ENCODE measurements at places on chromosomes 7 and 10. TPM values are rescaled to one million over a fixed set of nuclear protein-coding genes. Genes with fewer than 3 reads are reported as not detected.

GRCh38 chr7:83850941-83851340 lies 202.0 kb upstream of the SEMA3E start:
- DNase-seq: no peak

The TMEM225B gene
- total RNA-seq: not detected

GRCh38 chr10:129193148-129193547 lies 273.9 kb upstream of the MGMT start:
- DNase-seq: peak; percentile 84

DNA sequence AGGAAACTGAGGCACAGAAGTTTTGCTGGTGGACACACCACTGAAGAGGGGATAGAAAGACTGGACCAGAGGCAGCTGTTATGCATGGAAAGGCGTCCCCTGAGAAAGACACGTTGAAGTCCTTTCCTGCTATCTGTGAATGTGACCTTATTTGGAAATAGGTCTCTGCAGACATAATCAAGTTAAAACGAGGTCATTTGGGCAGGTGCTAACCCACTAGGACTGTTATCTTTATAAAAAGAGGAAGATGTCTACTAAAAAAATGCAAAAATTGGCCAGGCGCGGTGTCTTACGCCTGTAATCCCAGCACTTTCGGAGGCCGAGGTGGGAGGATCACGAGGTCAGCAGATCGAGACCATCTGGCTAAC lies 31.6 kb downstream of the ELMO1 start:
- no peak for DNase-seq

DNA sequence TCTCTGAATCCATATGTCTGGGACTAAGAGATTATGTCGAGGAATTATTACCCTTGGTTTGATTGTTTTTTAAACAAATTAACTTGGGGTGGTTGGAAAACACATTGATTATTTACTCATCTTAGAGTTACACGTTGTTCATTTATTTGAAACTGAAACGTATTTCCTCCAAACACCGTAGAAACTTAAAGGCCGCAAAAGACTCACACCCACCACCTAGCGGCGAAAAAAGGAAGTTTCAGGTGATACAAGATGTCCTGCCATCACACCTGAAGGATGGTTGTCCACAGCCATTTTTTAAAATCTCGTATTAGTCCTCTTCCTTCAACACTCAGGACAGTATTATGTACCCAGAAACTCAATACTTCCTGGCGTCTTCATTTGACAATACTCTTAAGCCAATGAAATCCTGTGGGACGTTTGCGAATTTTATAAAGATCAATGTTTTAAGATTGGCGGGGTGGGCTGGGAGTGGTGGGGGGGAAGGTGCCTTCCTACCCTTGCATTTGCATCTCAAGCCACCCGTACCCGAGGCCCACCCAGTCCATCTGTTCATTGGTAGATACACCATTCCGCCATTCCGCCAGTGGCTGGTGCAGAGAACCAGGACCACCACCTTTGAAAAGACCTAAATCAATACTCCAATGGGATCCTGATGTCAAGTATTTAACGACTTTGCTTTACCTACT lies 1.4 kb upstream of the LCOR start:
- DNase-seq: peak; percentile 58

The SOSTDC1 gene
- not detected for total RNA-seq

- no peak for DNase-seq
Measured at GRCh38 chr10:69045441-69046300, 42.2 kb upstream of the SRGN start.

GRCh38 chr7:34523226-34523918 lies 134.6 kb upstream of the NPSR1 start:
- peak; percentile 29 for DNase-seq

GRCh38 chr10:124183617-124184016 lies 90.2 kb upstream of the CHST15 start:
- DNase-seq: no peak

GRCh38 chr10:36003688-36004087 lies 361.6 kb upstream of the FZD8 start:
- DNase-seq: no peak

- no peak for DNase-seq
Measured at GRCh38 chr7:437329-438251, 82.1 kb downstream of the PDGFA start.

DNA sequence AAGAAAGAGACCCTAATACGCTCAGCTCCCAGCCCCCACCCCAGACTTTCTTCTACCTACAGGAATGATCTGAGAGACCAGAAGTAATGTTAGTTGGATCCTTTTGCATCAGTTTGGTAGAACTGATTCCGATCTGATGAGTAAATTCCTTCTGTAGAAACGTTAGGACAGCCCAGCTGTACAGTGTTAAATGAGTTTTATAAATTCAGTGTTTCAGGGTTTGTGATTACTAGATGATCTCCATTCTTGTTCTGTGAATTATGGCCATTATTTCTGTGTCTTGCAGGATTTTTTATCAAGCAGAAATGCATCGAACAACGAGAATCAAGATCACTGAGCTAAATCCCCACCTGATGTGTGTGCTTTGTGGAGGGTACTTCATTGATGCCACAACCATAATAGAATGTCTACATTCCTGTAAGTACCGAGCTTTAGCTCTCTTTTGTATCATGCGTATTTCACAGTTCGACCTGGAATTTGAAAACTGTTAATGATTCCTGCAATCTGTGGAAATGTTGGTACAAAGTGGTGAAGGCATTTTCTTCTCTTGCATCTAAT lies 5.3 kb downstream of the BMI1 start:
- DNase-seq: no peak

DNA sequence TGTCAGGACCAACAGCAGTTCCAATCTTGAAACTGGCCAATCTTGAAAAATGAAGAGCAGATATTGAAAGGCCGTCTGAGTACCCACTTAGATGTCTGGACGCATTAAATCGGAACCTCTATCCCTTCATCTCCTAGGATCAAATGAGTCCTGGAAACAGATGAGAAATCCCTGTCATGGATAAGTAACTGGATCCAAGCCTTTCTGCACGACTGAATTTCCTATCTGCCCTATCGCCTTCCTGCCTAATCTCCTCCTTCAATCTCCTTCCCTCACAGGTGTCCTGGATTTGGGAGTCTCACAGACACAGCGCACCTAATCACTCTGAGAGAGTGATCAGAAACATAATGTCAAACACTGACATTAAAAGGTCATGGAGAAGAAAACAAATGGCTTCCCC lies 245.2 kb upstream of the PRSS58 start:
- no peak for DNase-seq

DNA sequence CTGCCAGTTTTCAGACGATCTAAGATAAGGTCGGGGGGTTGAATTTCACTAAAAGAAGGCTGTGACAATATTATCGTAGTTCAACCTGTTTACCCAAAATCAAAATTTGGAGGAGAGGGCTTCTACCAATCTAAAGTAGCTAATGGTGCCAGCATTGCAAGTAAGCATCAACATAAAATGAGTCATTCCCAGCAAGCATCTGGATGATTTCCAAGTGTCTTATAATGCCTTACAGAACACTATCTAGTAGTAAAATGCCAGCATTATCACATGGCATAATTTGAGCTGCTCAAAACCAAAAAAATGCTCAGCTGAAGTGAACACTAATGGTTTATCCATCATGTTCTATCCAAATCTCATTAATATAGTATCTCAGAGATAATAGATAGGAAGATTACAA lies 1193.9 kb downstream of the DNAJB9 start:
- DNase-seq: no peak

DNA sequence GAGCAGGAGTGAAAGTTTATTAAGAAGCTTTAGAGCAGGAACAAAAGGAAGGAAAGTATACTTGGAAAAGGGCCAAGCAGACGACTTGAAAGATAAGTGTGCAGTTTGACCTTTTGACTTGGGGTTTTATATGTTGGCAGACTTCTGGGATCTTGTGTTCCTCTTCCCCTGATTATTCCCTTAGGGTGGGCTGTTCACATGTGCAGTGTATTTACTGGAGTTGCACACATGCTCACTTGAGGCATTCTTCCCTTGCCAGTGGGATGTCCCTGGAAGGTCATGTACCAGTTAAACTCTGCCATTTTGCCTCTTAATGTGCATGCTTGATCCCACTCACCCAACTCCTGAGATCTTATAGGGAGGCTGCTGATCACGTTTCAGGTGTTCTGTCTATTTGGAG lies 23.4 kb upstream of the ARHGAP12 start:
- DNase-seq: no peak

The HSPA12A gene
- total RNA-seq: 11.0 TPM

DNA sequence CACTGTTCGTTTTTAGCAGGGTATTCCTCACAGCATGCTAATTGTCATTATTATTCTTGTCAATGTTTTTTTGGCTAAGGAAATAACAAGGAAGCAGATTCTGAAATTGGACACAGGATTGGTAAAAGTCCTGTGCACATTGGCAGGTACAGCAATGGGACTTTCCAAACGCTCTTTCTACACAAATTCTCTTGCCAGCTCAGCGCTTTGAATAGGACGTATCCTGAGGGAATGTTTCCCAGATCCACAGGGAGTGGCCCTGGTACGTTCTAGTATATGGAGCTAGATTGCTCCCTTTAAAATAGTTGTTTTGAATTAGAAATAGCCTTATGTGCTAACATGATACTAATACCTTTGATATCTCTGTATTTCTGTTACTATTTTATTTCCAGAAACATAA lies 82.8 kb upstream of the GRB10 start:
- DNase-seq: no peak

GRCh38 chr7:107044347-107045194 lies at the start of gene PRKAR2B:
Gene PRKAR2B, plus strand, starts transcription at chr7:107044705. Its CDS starts 203 bp downstream, at chr7:107044908.
- DNase-seq: peak; percentile 92

DNA sequence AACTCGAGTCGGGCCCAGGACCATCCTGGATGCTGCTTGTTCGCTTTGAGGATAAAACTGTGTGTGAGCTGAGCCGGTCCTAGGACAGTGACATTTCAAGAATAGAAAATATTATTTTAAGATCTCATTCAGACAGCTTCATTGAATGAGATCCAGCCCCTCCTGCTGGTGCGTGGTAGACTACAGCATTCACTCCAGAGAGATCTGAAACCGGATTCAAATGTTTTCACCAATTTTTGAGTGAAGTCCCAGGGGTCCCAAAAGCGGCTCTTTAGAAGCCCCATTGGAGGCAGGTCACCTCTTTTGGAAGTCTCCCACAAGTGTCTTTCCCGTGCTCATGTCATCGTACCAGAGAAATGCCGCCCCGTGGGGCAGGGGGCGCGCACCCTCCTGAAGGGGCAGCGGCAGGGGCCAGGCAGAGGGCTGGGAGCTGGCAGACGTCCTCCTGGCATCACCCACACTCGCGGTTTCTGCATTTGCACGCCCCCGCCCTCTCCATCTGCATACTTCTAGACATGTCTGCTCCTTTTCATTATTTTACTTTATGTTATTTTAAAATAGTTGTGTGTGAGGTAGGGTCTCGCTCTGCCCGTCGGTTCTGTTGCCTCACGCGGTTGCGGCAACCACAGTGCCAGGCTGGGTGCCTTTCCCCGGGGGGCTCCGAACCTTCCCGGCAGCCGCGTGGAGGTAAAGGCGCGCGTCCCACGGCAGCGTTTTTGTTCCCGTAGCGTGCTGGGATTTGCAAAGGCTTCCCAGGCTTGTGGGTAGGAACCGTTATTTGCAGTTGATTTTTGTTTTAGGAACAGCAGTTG lies 52.3 kb upstream of the DPYSL4 start:
- DNase-seq: no peak

All from Daoy (cell line).